ENCODE measurements at places on chromosomes 11 and 22. TPM values are rescaled to one million over a fixed set of nuclear protein-coding genes. Genes with fewer than 3 reads are reported as not detected.
A peak's percentile ranks its signal among the peaks of the same experiment; 100 is the strongest.

DNA sequence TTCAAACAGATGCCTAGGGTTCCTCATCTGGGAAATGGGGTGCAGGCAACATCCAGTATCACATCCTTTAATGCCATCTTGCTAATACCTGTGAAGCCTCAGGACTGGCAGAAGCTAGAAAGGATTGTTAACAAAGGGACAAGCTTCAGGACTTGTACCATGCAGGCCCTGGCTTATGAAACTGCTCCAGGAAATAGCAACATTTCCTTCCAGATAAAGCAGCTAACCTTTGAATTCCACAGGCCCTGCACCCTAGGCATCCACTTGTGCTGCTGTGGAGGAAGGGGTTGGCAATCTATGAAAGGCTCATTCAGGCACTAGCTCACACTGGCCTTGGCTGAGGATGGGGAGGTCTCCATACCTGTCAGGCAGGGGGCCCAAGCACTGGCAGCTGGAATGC lies 87.2 kb downstream of the BTBD10 start:
- H3K4me1 ChIP-seq = peaks cover 16% of the 10 kb centered on the region
- no peaks in the 10 kb centered on the region for H3K36me3 ChIP-seq
- DNase-seq = peak; percentile 57
- no peak overlapping the region for H3K4me3 ChIP-seq

GRCh38 chr11:77519847-77520246 lies 46.0 kb upstream of the PAK1 start:
- peaks cover 8% of the 10 kb centered on the region for H3K4me1 ChIP-seq
- no peak for DNase-seq

DNA sequence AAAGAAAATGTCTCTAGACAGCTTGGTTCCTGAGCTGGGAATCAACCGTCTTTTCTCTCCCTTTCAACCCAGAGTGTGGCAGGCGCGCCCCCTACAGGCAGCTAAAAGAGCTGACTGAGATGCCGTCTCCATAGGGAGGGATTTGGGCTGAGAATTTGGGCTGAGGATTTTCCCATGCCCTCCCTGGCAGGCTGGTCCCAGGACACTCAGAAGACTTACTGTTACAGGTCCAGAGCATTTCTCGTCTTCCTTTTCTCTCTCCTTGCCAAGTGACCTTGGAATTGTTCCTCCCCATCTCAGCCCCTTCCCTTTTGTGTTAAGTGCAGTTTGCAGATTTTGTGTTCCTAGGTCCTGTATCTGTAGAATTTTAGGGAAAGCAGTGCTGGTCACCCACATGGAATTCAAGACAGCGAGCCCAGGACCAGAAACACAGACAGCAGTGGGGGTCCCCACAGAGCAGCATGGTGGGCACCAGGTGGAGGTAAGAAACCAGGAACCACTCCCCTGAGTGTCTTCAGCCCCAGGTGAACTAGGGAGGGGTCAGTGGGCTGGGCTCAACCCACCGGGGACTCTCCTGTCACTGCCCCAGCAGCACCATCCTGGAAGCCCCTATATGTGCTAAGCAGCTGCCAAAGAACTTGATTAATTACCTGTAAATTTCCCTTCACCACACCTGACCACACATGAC lies 9.9 kb upstream of the IGLL5 start:
- H3K27me3 ChIP-seq = no peaks in the 10 kb centered on the region
- no peak overlapping the region for H3K4me3 ChIP-seq
- peak; percentile 40 for DNase-seq
- no peaks in the 10 kb centered on the region for H3K4me1 ChIP-seq
- no peaks in the 10 kb centered on the region for H3K36me3 ChIP-seq
- H3K27ac ChIP-seq = no peak overlapping the region

- DNase-seq = peak; percentile 53
- H3K27ac ChIP-seq = peak within 1 kb of the TSS; percentile 94
- H3K4me1 ChIP-seq = peaks cover 17% of the 10 kb centered on the region
- peak within 1 kb of the TSS; percentile 59 for H3K4me3 ChIP-seq
- H3K27me3 ChIP-seq = peaks cover 14% of the 10 kb centered on the region
- H3K36me3 ChIP-seq = no peaks in the 10 kb centered on the region
Measured at GRCh38 chr11:45146072-45147016, at the start of gene PRDM11. PRDM11 (plus strand) TSS chr11:45146639; CDS start chr11:45181767, 35,128 bp downstream.

DNA sequence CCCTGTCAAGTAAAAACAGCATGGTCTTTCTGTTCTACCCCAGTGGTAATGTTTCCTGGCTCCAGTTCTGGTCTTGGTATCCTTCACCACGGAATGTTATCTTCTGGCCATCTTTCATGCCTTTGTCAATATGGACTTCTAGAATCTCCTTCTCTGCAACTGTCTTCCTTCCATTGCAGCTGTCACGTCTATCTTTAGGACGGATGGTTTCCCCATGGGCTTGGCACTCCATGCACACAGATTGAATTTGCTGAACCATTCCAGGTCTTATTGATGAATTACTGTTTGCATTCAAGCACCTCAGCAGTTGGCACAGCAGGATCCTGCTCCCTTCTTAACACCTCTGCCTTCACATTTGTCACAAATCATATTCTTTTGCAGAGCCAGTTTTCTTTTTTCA lies 44.9 kb upstream of the SLC25A18 start:
- no peak for DNase-seq
- no peak overlapping the region for H3K4me3 ChIP-seq
- H3K27me3 ChIP-seq = peaks cover 3% of the 10 kb centered on the region
- H3K4me1 ChIP-seq = no peaks in the 10 kb centered on the region

ACTN3 gene
- total RNA-seq = 0.18 TPM

- H3K27ac ChIP-seq = no peak overlapping the region
- no peak overlapping the region for H3K4me3 ChIP-seq
- no peak for DNase-seq
- H3K4me1 ChIP-seq = no peaks in the 10 kb centered on the region
- no peaks in the 10 kb centered on the region for H3K27me3 ChIP-seq
- H3K36me3 ChIP-seq = no peaks in the 10 kb centered on the region
Measured at GRCh38 chr11:7651700-7652099, 21.6 kb downstream of the CYB5R2 start.

- H3K27ac ChIP-seq = no peak overlapping the region
- no peak for DNase-seq
- no peak overlapping the region for H3K4me3 ChIP-seq
- peaks cover 33% of the 10 kb centered on the region for H3K4me1 ChIP-seq
- H3K27me3 ChIP-seq = no peaks in the 10 kb centered on the region
- H3K36me3 ChIP-seq = no peaks in the 10 kb centered on the region
Measured at GRCh38 chr22:37553725-37554124, 6.6 kb upstream of the CDC42EP1 start.

- H3K36me3 ChIP-seq = peaks cover 11% of the 10 kb centered on the region
- H3K4me3 ChIP-seq = no peak overlapping the region
- peak; percentile 82 for DNase-seq
- peak overlapping the region; percentile 26 for H3K27ac ChIP-seq
Measured at GRCh38 chr22:31625661-31626426, 36.2 kb downstream of the PISD start.

DNA sequence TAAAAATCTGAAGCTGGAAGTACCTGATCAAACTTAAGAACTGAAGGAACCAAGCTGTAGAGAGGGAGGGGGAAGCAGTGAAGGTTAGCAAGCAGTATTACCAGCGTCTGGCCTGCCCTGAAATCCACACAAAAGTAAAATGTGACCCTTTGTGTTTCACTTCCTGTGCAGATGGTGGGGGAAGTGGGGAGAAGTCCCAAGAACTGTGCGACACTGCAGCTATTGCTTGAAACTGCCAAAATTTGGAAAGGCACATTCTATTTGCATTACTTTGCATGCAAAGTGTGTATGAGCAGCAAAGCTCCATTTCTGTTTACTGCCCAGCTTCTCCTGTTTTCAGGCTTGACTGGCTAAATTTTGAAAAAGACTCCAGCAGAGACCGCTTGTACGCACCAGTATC lies 72.1 kb upstream of the BMAL1 start:
- no peaks in the 10 kb centered on the region for H3K27me3 ChIP-seq
- no peak overlapping the region for H3K27ac ChIP-seq
- H3K36me3 ChIP-seq = no peaks in the 10 kb centered on the region
- H3K4me3 ChIP-seq = no peak overlapping the region
- DNase-seq = peak; percentile 26

KRTAP5-6 gene
- total RNA-seq = not detected

DNA sequence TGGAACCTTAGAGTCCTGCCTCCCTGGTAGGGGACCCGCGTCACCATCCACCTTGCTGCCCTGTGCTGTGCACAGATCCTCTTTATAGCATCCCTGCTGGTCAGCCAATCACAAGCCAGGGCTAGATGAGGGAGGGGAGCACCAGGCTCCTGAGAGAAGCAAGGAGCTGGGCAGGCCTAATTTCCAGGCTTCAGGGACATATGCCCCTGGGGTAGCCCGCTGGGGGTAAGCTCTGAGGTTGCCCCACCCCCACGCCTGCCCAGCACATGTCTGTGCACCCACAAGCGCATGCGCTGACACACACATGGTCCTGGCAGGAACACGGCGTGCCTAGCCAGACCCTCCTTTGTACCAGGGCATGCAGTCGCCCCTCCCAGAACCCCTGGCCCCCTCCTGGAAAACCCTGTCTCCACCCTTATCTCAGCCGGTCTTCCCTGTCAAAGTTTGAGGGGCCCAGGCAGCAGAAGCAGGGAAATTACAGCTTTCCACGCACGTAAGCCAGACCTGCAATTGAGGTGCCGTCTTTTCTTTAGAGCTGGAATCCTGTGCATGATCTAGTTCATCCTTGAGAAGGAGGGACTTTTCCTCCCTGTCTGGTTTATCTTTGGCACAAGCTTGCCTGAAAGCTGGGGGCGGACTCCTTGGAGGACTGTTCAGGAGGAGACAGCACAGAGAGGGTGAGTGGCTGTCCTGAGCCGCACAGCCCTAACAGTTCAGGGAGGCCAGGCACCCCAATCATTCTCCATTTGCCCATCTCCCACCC lies 2.1 kb downstream of the SSTR3 start:
- no peak for DNase-seq
- H3K36me3 ChIP-seq = no peaks in the 10 kb centered on the region
- H3K4me3 ChIP-seq = no peak overlapping the region

- H3K27me3 ChIP-seq = peaks cover 9% of the 10 kb centered on the region
- H3K4me3 ChIP-seq = no peak overlapping the region
- H3K36me3 ChIP-seq = no peaks in the 10 kb centered on the region
- no peak overlapping the region for H3K27ac ChIP-seq
Measured at GRCh38 chr11:57249384-57250319, 12.6 kb upstream of the APLNR start.

DNA sequence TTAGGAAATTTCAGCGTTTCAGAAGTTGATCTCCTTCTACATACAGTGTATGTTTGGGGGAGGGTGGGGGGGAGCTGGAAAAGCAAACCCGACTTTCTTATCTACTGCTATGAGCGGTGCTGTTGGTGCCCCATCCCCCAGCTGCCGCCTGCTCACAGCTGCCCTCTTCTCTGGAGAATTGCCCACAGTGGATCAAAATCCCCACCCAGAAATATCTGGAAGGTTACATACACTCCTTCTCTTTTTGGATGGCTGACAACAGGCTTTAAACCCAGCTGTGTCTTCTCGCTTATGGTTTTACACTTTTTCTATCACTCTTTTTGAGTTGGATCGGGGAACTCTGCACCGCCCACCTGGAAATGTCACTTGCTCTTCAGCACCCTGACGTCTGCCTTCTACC lies 56.4 kb downstream of the DHCR7 start:
- H3K27me3 ChIP-seq = no peaks in the 10 kb centered on the region
- no peak overlapping the region for H3K4me3 ChIP-seq
- no peak overlapping the region for H3K27ac ChIP-seq
- no peak for DNase-seq
- H3K4me1 ChIP-seq = no peaks in the 10 kb centered on the region

GRCh38 chr11:113562576-113562975 lies 87.4 kb upstream of the DRD2 start:
- H3K36me3 ChIP-seq = no peaks in the 10 kb centered on the region
- H3K27me3 ChIP-seq = no peaks in the 10 kb centered on the region
- DNase-seq = no peak
- no peak overlapping the region for H3K4me3 ChIP-seq
- H3K27ac ChIP-seq = no peak overlapping the region

CHRM1 gene
- total RNA-seq = not detected

DNA sequence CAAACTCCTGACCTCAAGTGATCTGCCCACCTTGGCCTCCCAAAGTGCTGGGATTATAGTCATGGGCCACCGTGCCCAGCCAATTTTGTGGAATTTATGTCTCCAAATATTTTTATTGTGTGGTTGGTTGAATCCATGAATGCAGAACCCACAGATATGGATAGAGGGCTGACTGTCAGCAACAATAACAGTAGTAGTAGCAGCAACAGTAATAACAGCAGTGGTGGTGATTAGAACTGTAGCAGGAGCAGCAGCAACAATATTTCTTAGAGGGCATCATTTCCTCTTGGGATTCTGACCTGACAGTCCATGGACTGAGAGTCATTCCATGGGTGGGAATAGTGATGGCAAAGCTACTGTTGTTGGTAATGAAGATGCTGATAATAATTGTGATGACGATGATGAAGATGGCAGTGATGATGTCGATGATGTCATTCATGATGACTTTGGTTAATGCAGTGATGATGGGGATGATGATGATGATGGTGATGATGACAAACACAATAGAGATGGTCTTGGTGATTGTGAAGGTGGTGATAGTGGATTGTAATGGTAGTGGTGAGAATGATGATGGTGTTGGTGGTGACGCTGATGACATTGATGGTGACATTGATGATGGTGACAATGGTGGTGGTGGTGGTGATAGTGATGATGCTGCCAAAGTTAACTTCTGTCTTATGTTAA lies 13.9 kb upstream of the CD82 start:
- no peaks in the 10 kb centered on the region for H3K4me1 ChIP-seq
- peaks cover 2% of the 10 kb centered on the region for H3K27me3 ChIP-seq
- no peak overlapping the region for H3K4me3 ChIP-seq

TMPRSS6 gene
- not detected for total RNA-seq

DNA sequence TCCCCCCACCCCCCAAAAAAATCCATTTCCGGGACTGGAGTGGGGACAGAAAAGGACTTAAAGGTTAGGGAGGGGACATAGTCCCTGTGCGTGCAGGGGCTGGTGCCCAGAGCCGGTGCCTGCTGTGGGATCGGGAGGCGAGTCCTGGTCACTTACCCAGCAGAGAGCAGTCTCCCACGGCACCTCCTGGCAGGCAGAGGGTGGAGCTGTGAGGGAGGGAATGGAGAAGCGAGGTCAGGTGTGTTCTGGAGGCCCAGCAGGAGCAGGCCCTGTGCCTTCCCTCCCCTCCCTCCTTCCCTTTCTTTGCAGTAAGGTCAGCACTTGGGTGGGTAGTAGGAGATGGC lies 28.4 kb downstream of the SHANK3 start:
- no peak overlapping the region for H3K4me3 ChIP-seq
- H3K36me3 ChIP-seq = peaks cover 82% of the 10 kb centered on the region
- no peak overlapping the region for H3K27ac ChIP-seq
- no peaks in the 10 kb centered on the region for H3K27me3 ChIP-seq

DNA sequence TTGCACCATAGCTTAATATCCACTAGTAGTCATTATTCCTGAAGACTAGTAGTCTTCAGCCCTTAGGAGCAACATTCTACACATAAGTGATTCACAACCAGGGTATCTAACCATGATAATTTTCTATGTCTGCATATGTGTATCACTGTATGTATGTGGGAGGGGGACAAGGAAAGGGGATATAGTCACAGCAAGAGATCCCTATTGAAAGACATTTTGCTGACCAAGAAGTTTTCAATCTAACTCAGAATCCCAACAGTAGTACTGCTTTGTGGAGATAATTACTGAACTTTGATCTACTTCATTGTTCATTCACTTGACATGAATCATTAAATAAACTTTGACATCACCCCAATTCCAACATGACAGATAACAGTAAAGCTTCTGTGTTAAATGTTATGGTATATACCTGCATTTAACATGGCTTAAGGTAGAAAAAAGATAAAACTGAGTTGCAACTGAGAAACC lies 10.3 kb downstream of the PIK3C2A start:
- no peak overlapping the region for H3K27ac ChIP-seq
- H3K36me3 ChIP-seq = peaks cover 11% of the 10 kb centered on the region
- no peaks in the 10 kb centered on the region for H3K27me3 ChIP-seq
- H3K4me3 ChIP-seq = no peak overlapping the region
- peak; percentile 60 for DNase-seq
